Cardiac muscle cell (in vitro differentiated cells and primary cell): ENCODE measurements at places on chromosomes 11 and 22. TPM values are rescaled to one million over a fixed set of nuclear protein-coding genes. Genes with fewer than 3 reads are reported as not detected.

Gene OR9G1
- total RNA-seq, result not detected in 2 replicates

DNA sequence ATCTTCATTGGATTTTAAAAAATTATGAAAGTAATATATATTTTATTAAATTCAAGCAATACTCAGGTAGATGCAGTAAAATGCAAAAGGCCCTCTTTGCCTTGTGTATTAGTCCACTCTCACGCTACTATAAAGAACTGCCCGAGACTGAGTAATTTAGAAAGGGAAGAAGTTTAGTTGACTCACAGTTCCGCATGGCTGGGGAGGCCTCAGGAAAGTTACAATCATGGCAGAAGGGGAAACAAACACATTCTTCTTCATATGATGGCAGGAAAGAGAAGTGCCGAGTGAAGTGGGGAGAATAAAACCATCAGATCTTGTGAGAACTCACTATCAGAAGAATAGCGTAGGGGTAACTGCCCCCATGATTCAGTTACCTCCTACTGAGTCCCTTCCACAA lies 130.8 kb downstream of the HIPK3 start:
- no peak for DNase-seq

GRCh38 chr11:108351468-108351867 lies 115.9 kb downstream of the C11orf65 start:
- no peak for DNase-seq

Gene OTOG
- total RNA-seq, result 0.14 and 0.15 TPM in 2 replicates

Gene IMMP1L
- total RNA-seq, result 35.5 and 110 TPM in 2 replicates

DNA sequence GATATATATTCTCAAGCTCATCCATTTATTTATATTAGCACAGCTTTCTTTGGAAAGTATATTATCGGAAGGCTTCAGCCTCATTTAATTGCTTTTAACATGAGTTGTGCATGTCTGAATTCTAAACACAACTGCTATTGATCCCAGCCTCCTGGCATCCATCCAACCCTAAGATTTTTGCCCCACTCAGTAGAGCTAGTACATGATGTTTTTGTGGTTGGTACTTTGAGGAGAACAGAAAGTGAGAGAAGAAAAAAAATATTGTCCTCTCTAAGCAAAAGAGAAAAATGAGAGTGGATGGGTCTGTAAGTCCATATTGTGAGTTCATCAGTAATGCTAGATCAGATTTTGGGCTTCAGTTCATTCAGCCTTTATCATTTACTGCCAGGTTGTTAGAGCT lies 198.7 kb downstream of the DDX10 start:
- DNase-seq, result no peak

Gene TFIP11
- 17.4 and 24.6 TPM in 2 replicates for total RNA-seq

Gene NXPE1
- total RNA-seq, result not detected in 2 replicates

DNA sequence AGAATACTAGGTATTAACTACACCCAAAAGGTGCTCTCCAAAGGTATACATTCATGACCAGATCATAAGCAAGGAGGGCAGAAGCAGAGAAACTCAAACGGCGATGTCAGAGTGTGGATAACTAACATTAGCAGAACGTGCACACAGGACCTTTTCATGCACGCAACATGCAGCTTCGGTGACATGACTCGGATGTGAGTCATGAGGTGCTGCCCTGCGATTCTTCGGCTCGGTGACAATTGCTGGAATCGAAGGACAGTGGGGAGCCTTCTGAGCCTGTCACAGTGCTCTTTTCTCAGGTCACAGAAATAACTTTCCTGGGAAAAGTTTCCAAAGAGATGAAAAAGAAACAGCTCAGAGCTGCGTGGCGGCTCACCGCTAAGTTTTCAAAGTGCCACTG lies 418.5 kb upstream of the SYN3 start:
- no peak for DNase-seq

Gene ANO3
- total RNA-seq, result not detected in 2 replicates

DNA sequence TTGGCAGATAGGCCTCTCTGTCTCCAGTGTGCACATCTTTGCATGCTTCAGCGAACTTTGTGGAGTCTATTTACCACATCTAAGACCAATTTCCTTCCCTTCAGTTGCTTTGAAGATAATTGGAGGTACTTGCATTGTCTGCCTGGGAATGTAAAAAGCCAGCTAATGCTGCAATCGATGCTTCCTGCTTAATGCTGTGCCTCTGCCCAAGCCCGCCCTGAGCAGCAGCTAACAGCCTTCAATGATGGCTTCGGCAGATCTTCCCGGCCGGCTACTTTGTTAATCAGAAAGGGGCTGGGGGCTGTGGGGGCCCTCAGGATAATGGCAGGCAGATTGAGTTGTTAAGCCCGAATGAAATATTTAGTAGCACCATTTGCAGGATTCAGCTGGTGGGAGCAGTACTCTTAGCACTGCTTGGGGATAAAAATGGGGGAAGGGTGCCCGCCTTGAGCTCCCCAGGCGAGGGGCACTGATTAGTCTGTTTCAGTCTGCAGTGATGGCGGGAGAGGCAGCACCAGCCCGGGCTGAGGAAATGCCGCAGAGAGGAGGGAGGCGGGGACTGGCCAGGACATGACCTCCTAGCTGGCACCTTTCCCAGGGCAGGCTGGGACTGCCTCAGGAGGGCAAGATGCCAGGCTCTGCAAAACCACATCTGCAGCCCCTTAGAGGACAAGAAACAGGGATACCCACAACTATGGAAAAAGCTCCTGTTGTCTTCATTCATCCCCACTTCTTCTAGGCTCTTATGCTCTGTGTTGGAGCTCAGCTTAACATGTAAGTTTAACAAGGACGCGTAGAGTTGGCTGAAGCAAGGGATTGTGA lies 460.0 kb downstream of the BUD13 start:
- no peak for DNase-seq

DNA sequence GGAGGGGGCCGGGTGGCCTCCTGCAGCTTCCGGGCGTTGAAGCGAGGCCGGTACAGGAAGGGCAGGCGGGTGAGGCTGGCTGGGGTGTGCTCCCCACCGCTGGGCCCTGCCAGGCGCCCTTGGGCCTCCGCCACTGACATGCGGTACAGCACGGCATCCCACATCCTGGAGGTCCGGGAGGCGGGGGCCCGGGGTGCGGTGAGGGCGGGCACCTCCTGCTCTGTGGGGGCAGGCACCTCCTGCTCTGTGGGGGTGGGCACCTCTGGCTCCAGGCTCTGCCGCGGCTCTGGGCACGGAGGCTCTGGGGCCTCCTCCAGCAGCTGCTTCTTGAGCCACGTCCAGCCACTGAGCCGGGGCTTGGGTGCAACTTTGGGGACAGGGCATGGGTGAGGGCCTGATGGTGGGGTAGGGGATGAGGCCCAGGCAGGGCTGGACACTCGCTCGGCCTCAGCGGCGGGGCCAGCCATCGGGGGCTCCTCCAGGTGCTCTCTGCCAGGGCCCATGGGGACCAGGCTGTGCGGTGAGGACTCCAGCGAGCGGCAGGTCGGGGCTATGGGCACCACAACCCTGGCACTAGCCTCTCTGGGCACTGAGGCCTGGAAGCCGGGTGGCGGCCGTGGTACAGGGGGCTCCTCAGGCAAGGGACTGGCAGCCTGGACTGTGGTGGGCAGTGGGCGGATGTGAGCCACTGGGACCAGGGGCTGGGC lies 2.3 kb downstream of the PRR33 start:
- no peak for DNase-seq

GRCh38 chr11:121466063-121466794 lies 13.5 kb upstream of the SORL1-AS1 start:
- DNase-seq, result peak; percentile 65

Gene KCNJ1
- not detected in 2 replicates for total RNA-seq

Gene SYT13
- 1.6 and 1.9 TPM in 2 replicates for total RNA-seq

DNA sequence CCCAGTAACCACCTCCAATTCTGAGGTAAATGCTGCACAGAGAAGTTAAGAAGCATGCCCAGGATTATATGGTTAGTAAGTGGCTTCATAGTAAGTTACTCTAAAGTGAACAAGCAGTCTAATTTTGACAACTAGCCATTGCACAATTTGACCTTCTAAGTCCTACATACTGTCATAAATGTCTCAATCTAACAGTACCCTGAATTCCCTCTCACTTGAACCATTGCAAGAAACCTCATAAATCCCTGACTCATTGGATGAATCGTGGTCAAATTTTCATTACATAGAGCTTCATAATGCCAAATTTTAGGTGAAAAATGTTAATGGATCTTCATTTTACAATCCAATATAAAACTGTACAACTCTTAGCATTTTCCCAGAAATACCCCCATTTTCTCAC lies 217.3 kb upstream of the GRIA4 start:
- DNase-seq, result peak; percentile 14

Gene APOBEC3B
- total RNA-seq, result 1.1 and 6.5 TPM in 2 replicates

- DNase-seq, result no peak
Measured at GRCh38 chr22:31247726-31248125, 35.6 kb downstream of the LIMK2 start.

DNA sequence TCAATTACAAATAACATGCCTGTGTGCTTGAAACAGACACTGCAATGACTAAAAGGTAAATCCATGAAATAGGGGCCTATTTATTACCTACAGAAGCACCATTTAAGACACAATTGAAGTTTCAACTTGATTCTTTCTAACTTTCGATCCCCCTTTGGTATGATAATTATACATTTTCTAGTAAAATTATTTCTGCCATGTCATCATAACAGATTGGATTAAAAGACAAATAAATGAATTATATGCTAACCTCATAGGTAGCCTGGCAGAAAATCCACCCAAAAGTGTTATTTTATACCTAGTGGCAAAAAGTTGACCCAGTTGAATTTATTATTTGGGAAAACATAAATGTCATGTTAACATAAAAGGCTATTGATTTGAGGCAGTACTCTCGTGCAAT lies 241.1 kb downstream of the RAB38 start:
- no peak for DNase-seq
